RWPE1 (cell line): ENCODE measurements at places on chromosomes 6 and 20.

GRCh38 chr6:119586250-119586882 lies 236.8 kb upstream of the MAN1A1 start:
- DNase-seq, result no peak

- DNase-seq, result no peak
Observed at GRCh38 chr20:48198929-48199451, 413.7 kb upstream of the SULF2 start.

DNA sequence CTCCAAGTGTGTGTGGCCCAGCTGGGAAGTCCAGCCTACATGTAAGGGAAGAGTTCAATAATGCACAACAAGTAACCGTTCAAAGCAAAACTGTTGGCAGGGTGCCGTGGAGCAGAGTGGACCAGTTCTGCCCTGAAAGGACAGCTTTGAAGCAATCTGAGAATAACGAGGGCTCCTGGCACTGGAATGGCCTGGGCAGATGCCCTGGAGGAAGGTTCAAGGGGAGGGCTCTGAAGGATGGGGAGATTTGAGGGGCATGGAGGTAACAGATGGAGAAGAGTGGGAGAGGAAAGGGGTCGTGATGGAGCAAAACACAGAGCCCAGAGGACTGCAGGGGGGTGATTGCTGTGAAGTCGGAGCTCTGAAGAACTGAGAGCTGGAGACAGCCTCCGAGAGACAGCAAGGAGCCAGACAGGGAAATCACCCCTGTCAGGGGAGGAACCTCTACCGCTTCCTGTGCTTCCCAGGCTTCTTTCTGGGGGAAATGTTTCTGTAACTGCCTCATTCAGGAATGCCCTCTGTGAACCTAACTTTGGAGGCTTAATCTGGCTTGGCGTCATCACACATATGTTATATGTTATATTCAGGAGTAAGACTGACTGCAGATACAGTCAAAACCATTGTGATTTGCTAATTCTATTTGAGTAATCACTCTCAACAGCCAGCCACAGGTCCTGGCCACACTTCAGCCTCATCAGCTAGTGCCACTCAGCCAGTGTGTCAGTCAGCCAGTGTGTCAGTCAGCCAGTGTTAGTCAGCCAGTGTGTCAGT lies 41.2 kb downstream of the ZC3H12D start:
- no peak for DNase-seq

DNA sequence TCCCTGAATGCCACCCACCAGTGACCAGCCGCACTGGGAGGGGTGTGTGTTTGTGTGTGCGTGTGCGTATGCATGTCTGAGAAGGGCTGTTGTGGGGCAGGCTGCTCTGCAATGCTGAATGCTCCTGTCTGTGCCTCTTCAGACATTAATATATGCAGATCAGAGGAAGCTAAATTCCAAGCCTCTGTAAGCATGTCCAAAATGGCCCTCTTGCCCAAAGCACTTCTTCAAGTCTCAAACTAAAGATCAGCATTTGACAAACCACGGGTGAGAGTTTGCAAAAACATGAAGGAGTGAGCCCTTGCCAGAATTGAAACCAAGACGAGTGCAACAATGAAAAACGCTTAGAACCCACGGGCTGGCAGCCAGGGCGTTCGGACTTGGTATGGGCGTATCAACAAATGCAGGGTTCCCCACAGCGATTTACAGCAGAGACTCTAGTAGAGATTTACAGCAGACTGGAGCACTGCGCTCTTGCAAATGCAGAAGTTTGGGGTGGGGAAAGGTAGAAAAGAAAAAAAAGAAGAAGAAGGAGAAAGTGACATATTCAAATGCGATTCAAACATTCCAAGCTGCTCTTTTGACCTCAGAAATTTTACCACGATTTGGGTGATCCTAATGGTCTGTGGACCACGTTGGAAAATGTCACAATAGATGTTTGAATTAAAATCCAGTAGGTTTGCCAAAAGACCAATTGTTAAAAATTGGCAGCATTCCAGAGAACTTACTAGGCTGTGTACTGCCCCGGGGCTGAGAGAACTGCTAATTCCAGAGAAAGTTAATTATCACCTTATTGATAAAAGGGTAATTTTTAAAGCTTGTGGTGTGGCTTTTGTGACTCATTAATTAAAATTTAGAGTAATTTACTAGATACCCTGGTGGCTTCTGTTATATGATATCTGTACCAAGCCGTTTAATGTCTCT lies 3.5 kb downstream of the SCML4 start:
- no peak for DNase-seq

GRCh38 chr6:113411011-113411410 lies 446.1 kb upstream of the MARCKS start:
- no peak for DNase-seq
